Ammon's horn (tissue), 1 donor: ENCODE measurements at places on chromosomes 3 and 15.

GRCh38 chr3:22627993-22628499 lies 575.1 kb upstream of the UBE2E2 start:
- DNase-seq: no peak

- DNase-seq: no peak
Measured at GRCh38 chr3:140135461-140135860, 200.5 kb downstream of the CLSTN2 start.

GRCh38 chr15:69983696-69984265 lies 113.9 kb downstream of the TLE3 start:
- no peak for DNase-seq

GRCh38 chr3:76415384-76415783 lies 624.5 kb upstream of the ROBO2 start:
- DNase-seq: no peak

GRCh38 chr3:137012097-137012501 lies 54.3 kb downstream of the IL20RB start:
- no peak for DNase-seq
